Fibroblast of pulmonary artery (primary cell): ENCODE measurements at places on chromosomes 1 and 21.

DNA sequence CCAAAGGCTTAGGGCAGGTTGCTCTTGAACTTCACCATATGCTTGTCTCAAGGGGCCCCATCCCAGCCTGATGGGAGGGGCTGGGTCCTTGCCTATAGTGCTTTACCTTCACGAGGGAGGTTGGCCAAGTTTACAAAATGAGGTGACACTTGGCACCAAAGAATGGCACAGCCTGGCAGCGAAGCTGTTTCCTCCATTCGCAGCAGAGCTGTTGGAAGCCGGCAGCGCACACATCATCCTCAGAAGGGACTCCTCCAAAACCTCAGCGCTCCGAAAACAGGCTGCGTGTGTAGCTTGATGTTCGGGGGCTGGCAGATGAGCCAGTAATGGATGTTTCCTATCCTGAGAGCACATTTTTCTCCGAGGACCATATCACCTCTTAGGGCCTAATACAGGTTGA lies 116.8 kb downstream of the KAZN start:
- no peak for DNase-seq

GRCh38 chr21:27690426-27690825 lies 723.5 kb upstream of the ADAMTS5 start:
- DNase-seq, result no peak

DNA sequence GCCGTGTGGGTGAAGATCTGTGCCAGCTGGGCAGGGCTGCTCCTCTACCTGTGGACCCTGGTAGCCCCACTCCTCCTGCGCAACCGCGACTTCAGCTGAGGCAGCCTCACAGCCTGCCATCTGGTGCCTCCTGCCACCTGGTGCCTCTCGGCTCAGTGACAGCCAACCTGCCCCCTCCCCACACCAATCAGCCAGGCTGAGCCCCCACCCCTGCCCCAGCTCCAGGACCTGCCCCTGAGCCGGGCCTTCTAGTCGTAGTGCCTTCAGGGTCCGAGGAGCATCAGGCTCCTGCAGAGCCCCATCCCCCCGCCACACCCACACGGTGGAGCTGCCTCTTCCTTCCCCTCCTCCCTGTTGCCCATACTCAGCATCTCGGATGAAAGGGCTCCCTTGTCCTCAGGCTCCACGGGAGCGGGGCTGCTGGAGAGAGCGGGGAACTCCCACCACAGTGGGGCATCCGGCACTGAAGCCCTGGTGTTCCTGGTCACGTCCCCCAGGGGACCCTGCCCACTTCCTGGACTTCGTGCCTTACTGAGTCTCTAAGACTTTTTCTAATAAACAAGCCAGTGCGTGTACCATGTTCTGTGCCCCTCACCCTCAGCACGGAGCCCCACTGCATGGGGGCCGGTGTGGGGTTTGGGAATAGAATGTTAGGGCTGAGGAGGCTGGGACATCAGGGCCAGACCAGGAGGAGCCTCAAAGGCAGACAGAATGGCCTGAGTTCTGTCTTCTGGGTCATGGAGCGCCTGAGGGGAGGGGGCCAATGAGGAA lies 21.3 kb downstream of the SERINC2 start:
- no peak for DNase-seq

GRCh38 chr1:223135176-223135942 lies 7.7 kb downstream of the TLR5 start:
- peak; percentile 62 for DNase-seq

DNA sequence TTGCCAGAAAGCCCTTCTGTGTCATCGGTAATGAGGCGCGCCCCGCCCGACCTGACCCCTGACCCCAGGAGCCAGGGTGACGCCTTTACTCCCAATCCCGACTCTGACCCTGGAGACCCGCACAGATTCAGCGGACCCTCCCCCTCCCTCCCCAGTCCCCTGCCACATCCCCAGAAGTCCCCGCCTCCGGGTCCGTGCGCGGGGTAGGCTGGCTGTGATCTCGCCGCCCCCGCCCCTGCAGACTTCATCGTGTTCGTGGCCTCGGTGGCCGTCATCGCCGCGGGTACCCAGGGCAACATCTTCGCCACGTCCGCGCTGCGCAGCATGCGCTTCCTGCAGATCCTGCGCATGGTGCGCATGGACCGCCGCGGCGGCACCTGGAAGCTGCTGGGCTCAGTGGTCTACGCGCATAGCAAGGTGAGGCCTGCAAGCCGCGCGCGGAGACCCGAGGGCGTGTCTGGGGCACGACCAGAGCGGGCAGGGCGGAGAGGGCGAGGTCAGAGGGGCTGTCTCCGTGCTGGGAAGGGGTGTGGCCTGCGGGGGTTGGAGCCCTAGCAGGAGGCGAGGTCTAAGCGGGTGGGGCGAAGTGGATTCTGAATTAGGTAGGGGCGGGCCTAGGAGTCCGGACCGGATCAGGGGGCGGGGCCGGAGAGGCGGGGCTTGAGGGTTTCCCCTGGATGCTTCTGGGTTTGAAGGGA lies 34.8 kb downstream of the KCNQ4 start:
- DNase-seq, result no peak

DNA sequence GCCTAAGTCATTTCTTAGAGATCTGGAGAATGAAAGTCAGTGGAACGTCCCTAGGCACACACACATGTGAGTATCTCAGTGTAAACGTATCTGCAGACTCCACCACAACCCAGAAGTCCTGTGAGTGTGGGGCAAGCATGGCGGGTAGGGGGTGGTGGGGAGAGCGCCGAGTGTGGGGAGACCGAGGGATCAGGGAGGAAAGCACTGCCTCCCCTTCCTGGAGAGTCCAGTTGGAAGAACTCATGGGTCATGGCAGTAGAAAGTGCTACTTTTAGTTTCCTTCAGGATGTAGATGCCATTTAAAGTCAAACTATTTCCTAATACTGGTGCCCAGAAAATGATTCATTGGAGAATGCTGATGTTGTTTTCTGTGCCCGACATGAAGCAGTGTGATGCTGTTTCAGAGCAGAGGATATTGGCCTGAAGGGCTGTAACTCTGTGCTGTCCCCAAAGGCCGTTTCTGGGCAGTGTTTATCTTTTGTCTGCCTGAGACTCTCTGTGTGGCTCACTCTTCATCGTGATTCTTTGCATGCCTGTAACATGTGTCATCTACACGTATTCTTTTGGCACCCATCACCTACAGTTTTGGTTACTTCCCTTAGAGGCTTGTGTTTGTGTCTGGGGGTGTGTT lies 45.7 kb upstream of the TSPAN2 start:
- peak; percentile 81 for DNase-seq

GRCh38 chr1:42793824-42794223 lies 9.0 kb downstream of the TMEM269 start:
- peak; percentile 4 for DNase-seq

GRCh38 chr1:107829036-107829770 lies 135.8 kb downstream of the VAV3 start:
- DNase-seq, result peak; percentile 35

DNA sequence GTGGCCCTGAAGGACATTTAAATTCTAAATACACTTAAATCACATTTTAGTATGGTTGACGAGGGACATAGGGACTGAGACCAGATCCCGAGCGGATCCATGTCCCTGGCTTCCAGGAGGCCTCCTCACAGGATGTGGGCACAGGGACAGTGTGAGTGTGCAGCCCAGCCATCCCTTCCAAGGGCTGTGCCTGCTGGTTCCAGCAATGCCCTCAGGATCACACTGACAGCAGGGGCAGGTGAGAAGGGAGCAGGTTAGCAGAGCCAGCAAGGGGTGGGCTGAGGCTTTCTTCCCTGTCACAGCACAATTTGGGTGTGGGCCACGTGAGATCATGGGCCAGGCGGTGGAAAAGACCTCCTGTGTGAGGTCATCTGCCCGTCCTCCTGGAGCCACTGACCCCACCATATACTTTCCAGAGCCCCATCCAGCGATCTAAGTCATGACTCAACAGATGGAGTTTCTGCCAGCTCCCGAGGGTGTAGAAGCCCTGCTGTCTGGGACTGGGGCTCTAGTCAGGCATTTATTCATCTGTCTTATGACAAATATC lies 37.0 kb upstream of the PRSS38 start:
- peak; percentile 35 for DNase-seq

DNA sequence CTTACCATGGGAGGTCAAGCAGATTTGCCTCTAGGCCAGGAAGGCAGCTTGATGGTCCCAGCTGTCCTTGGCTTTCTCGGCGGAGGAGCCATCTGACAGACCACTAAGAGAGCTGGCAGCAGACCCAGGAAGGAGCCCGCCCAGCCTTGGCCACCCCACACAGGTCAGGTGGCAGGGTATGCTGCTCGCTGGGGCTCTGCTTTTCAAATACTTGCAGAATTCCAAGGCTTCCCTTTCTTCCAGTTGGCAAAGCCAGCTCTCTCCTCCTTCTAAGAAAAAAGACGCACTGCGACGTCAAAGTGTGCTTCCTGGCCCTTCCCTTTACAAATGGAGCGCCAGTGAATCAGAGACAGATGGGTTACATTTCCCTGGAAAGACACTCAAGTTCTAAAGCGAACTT lies 229.4 kb downstream of the CACNA1E start:
- DNase-seq, result no peak

GRCh38 chr21:15614766-15615165 lies 115.0 kb upstream of the USP25 start:
- no peak for DNase-seq

- no peak for DNase-seq
Observed at GRCh38 chr21:40271164-40271563, 403.9 kb downstream of the PCP4 start.

GRCh38 chr1:113133038-113133437 lies 60.0 kb downstream of the LRIG2 start:
- DNase-seq, result no peak

DNA sequence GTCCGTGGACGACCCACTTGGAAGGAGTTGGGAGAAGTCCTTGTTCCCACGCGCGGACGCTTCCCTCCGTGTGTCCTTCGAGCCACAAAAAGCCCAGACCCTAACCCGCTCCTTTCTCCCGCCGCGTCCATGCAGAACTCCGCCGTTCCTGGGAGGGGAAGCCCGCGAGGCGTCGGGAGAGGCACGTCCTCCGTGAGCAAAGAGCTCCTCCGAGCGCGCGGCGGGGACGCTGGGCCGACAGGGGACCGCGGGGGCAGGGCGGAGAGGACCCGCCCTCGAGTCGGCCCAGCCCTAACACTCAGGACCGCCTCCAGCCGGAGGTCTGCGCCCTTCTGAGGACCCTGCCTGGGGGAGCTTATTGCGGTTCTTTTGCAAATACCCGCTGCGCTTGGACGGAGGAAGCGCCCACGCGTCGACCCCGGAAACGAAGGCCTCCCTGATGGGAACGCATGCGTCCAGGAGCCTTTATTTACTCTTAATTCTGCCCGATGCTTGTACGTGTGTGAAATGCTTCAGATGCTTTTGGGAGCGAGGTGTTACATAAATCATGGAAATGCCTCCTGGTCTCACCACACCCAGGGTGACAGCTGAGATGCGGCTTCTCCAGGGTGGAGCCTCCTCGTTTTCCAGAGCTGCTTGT lies 32.4 kb downstream of the PRMT2 start:
- DNase-seq, result peak; percentile 39

DNA sequence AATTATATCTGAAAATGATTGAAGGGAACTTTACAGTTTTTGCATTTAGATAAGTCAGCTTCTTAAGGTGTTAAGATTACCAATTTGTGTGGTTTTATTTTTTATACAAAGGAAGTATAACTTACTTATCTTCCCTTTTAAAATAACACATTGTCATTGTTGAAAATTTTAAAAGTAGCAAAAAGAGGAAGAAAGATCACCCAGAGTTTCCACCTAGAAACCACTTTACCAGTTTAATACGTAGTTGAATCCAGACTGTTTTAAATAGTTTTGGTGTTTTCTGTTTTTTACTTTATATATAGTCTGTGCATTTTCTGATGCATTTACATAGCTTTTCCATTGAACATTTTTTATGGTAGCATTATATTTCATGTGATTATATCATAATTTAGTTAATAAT lies 6.1 kb downstream of the CCDC18 start:
- no peak for DNase-seq

DNA sequence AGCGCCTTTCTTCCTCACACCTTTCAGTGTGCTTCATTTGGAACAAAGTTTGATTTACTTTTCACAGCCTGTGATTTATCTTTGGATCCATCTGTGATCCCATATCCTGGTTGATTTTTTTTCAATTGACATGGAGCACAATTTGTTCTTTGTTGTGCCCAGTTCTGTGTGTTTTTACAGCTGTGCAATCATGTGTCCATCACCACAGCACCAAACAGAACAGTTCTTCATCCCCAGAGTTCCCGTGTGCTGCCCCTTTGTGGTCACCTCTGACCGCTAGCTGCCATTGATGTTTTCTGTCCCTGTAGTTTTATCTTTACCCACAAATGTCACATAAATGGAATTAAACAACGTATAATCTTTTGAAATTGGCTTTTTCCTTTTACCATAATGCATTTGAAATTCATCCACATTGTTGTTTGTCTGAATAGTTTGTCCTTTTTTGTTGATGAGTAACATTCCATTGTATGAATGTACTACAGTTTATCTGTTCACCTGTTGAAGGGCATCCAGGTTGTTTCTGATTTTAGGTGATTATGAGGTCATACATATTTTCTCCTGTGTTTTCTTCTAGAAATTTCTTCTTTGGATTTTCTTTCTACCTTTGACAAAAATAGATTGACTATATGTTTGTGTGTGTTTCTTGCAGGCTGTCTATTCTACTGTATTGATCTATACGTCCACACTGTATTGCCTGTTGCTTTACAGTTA lies 17.4 kb downstream of the MIGA1 start:
- no peak for DNase-seq

DNA sequence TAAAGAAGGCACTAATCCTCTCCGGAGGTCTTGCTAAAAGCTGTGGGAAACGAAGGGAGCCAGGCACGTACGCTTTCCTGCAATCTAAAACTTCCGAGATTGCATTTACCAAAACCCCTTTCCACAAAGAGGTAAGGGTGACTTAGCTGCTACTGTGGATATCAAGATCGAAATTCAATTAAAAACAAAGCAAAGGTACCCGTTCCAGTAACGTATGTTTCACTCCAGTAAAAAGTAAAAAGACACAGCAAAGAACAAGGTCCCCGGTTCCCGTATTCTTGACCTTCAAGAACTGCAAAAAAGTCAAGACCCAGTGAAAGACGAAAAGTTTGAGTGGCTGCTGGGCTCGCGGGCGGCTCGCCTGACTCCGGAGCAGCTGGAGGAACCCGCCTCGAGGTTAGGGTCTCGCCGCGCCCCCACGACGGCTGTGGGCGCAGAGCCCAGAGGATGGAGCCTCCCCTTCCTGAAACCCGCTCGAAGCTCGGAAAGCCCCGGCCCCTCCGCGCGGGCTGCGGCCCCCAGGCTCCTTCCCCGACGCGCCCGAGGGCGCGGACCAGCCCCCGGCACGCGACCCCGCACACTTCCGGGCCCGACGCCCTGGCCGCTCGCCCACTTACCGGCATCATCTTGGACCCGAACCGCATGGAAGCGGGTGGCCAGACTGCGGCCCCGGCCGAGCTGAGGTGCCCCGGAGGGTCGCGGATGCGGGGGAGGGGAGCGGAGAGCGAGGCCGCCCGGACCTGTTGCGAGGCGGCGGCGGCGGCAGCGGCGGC lies 524 bp downstream of the TP53BP2 start:
- peak; percentile 75 for DNase-seq
